ENCODE measurements at places on chromosomes 2 and 18.

DNA sequence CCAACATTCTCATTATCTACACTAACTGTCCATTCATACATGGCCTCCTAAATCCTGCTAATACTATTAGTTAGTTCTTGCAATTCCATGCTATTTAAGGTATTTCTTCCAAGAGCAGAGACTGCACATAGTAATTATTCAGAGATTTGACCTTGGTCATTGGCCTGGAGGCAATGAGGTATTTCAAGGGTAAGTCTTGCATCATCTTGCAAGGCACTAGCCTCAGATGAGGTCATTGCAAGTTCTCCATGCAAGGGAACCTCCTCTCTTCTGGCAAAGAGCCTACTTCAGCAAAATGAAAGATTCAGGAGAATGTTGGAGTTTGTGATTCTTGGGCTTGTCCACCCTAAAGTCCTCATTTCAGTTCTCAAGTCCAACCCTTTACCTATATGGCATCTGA is 48.5 kb upstream of the IKZF2 start:
- no peak for DNase-seq

DNA sequence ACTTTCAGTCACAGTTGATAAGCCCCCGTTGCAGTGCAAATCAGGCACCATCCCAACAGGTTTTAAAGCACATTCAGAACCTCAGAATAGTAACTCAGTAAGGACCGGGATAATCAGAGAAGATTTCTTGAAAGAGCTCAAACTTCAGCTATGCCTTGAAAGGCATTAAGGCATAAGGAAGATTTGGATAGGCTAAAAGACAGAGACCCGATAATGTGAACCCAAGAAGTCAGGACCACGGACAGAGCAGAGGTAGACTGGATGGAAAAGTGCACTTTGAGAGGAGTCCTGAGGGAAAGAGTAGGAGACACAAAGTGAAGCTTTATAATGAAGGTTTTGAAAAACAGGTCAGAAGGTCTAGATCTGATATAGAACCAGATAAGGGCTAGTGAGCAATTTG is 36.9 kb upstream of the KLF7 start:
- no peak for DNase-seq

- DNase-seq: no peak
Observed at GRCh38 chr2:171404261-171404660, 29.5 kb downstream of the METTL8 start.

DNA sequence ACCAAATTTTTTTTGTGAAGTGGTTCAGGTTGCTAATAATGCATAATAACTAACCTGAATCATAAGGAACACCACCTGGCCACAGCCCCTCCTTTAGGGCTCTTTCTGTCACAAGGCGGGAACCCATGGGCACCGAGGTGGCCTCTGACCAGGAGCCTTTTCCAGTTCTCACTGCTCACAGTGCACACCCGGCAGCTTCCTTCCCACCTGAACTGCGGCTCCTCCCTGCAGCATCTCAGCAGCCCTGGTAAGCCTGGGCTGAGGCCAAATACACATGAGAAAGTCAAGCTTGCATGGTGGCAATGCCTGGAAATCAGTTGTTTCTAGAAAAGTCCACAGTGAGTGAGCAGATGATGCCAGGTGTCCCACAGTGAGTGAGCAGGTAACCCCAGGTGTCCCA is 77.6 kb upstream of the SNTG2 start:
- DNase-seq: no peak

DNA sequence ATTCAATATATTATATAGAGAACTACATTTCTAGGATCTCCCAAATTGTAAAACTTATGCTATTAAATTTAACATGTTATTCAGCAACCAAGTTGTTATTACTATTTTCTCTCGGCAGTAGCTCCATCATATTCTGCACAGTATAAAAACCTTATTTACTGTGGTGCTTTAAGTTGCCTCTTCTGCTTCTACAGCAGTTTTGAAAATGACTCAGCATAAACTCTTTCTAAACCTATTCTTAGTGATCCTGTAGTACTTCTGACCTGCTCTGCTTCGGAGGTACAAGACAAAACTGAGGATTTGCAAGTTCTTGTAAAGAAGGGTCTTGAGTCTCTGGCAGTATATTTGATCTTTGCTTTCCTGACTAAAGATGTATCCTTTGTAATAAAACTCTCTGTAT is 567.2 kb downstream of the TMX3 start:
- DNase-seq: no peak

DNA sequence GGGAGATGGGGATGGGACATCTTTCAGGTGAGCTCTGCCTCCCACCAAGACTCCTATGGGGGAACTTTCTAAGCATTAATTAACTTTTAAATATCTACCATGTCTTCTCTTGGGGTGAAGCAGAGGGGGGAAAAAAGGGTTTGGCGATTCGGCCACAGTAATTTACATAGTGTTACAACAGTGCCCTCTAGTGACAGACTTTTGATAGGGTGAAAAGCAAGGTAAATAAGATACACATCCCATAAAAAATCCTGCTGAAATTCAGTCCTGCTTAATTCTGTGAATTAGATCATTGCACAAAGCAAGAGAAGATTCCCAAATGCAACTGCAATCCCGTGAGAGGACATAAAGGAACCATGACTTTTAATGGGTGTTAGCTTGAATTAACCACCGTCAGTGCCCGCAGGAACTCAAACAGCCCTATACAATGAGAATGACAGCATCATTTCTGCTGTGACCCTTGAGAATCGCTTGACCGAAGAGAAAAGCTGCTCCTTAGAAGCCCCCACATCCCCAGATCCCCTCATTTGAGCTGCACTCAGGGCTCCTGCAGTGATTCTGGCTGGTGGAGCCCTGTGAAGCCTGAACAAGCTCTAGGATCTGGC is 32.8 kb downstream of the FAM124B start:
- DNase-seq: no peak

DNA sequence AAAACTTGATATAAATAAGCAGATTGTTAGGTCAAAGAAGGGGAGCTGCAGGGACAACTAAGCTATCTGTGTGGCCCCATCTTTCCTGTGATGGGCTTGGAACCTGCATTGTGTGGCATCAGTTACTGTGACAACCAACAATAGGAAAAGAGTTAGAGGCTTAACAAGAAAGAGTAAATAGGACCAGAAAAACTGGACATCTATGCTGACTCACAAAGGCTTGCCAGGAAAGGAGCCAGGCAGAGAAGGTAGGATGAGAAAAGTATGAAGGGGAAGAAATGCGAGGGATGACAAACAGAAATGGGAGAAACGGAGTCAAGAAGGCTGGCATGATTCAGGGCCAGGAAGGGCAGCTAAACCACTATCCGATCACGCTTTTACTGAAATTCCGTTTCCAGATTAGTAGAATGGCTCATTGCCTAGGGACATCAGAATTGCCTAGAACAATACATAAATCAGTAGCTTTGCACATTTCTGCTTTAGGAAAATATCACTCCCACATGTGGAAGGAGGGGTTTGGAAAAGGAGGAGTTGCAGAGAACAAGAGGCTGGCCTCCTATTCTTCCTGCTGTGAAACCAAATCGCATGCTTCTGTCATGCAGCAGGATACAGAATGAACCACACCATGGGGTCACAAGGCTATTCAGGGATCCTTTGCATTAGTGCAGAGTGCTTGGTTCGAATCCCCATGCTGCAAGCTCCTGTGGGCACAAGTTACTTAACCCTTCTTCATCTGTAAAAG is 7.3 kb downstream of the PLA2R1 start:
- DNase-seq: no peak

DNA sequence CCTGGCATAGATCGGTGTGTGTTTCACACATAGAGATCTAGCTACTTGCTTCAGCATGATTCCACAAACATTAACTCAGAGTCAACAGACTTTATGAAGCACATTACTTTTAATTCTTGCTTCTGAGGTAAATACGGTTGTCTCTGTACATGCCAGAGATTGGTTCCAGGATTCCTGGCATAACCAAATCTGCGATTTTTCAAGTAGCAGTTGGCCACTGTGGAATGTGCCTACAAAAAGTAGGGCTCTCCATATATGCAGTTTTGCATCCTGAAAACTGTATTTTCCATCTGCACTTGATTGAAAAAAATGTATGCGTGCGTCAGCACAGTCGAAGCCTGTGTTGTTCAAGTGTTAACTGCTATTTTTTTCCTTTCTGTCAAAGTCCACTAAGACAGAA is 85.0 kb downstream of the ZAP70 start:
- no peak for DNase-seq

- DNase-seq: no peak
Observed at GRCh38 chr18:62554061-62554815, 31.4 kb downstream of the ZCCHC2 start.

GRCh38 chr18:42182728-42183700 is 228.0 kb downstream of the PIK3C3 start:
- DNase-seq: no peak

DNA sequence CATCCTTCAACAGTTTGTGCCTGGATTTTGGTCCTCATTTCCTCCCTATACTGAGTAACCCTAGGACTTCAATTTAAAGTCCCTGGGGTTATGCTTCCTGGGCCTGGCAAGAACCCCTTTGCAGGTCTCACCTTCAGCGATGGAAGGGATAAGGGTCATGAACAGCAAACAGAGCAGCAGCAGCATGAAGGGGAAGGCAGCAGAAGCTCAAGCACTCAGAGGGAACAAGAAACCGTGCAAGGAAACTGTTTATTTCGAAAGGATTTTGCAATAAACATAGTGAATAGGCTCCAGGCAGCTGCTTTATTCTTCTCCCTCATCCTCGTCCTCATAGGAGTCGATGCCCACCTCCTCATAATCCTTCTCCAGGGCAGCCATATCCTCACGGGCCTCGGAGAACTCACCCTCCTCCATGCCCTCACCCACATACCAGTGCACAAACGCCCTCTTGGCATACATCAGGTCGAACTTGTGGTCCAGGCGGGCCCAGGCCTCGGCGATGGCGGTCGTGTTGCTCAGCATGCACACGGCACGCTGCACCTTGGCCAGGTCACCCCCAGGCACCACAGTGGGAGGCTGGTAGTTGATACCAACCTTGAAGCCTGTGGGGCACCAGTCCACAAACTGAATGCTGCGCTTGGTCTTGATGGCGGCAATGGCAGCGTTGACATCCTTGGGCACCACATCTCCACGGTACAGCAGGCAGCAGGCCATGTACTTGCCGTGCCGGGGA is 2.8 kb upstream of the TUBA4B start:
- DNase-seq: peak; percentile 79

DNA sequence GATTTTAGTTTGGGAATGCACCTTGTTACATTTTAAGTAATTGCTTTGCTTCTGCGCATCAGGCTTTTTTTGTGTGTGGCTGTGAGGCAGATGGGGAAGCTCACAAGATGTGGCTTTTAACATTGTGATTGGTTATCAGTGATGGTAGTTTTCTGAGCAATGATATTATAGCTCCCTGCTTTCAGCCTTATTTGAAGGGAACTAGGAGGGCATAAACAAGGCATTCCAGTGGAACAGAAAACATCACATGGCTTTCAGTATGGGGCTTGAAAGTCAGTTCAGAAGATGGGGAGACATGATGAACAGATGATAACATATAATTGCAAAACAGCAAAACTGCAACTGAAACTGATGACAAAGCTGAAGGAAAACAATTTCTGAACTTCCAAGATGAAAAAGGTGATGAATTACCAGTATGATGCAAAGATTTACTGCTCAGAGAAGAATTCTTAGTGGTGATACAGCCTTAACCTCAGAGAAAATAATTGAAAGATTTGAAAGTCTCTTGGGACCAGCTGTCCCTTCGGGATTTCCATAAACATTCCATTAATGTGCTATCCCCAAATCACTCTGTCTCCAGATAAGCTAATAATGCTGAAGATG is 439.7 kb downstream of the RND3 start:
- DNase-seq: no peak

DNA sequence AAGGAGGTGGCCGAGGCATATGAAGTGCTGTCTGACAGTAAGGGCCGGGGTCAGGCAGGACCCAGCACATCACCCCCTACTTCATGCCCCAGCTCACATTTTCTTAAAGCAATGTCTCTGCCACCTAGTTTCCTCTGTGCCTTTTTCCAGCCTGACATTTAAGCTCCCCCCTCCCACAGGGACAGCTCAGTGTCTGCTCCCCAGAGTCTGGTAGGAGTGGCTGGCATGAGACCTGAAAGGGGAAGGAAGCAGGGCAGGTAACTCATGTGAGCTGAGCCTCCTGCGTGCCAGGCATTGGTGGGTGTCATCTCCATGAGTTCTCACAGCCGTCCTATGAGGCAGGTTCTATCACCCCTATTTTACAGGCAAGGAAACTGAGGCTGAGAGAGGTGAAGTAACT is 1.5 kb downstream of the DNAJB2 start:
- no peak for DNase-seq

GRCh38 chr2:234291765-234292204 is 205.1 kb downstream of the ARL4C start:
- DNase-seq: peak; percentile 21

DNA sequence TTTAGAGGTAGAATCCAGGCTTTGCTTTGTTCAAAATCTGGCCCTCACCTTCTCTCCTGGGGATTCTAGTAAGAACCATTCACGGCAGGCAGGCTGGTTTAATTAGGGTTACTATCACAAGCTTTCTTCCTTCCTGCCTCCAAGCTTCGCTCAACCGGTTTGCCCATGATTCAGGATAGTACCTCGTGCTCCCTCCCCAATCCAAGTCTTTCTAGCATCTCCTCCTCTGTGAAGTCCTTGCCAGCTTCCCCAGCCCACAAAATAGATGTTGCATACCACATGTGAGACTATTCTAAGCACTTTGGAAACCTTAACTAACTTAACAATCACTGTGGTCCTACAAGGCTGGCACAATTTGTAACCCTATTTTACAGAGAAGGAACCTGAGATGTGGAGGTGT is 135.1 kb downstream of the SOCS6 start:
- no peak for DNase-seq

- DNase-seq: no peak
Observed at GRCh38 chr2:63589148-63589958, 590 bp downstream of the MDH1 start.

DNA sequence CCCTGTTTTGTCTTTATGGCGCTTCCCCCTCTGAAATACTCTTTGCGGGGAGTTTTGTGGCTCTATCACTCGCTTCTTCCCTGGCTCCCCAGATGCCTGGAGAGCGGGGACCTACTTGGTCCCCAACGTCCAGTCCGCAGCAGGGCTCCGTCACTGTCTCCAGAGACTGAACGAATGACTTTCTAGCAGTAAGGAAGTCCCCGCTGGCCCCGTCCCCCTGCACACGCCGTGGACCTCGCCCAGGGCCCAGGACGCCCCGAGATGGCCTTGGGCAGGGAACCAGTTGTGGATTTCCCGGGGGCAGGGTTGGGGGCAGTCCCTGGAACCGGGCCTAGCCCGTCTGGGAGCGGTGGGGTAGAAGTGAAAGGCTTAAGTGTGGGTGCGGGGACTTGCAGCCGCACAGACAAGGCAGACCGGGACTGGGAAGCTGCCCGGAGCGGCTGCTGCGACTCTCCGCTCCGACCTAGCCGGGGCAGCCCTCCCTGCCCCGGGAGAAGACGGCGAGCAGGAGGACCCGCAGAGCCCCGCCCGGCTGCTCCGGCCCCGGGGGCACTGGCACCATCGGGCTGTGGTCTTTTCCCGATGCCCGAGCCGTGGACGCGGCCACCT is 821 bp upstream of the EPHA4 start:
- DNase-seq: no peak

- no peak for DNase-seq
Observed at GRCh38 chr18:47389210-47389609, 137.8 kb upstream of the SKOR2 start.

- DNase-seq: no peak
Observed at GRCh38 chr2:111121028-111121827, 514 bp downstream of the BCL2L11 start.

- no peak for DNase-seq
Observed at GRCh38 chr2:100072503-100072902, 69.9 kb downstream of the AFF3 start.

GRCh38 chr2:129103936-129104878 is 785.5 kb upstream of the HS6ST1 start:
- DNase-seq: no peak

Data from GF-D8 (cell line).